ENCODE measurements at places on chromosomes 4 and X. TPM values are rescaled to one million over a fixed set of nuclear protein-coding genes. Genes with fewer than 3 reads are reported as not detected.

GRCh38 chr4:39331191-39331590 is 35.0 kb downstream of the RFC1 start:
- DNase-seq: no peak

GRCh38 chr4:174314770-174315169 is 31.1 kb downstream of the CEP44 start:
- DNase-seq: no peak

- DNase-seq: peak; percentile 78
These were observed 886 bp upstream of the WWC2 start for GRCh38 chr4:183098019-183098722.

The HTR2C gene
- total RNA-seq: not detected

The LUZP4 gene
- not detected for total RNA-seq

Data from left lobe of liver (tissue), 2 donors.